ENCODE measurements at places on chromosomes 7 and 10.

- no peak for DNase-seq
Measured at GRCh38 chr7:9657257-9657656, 1223.8 kb downstream of the NXPH1 start.

DNA sequence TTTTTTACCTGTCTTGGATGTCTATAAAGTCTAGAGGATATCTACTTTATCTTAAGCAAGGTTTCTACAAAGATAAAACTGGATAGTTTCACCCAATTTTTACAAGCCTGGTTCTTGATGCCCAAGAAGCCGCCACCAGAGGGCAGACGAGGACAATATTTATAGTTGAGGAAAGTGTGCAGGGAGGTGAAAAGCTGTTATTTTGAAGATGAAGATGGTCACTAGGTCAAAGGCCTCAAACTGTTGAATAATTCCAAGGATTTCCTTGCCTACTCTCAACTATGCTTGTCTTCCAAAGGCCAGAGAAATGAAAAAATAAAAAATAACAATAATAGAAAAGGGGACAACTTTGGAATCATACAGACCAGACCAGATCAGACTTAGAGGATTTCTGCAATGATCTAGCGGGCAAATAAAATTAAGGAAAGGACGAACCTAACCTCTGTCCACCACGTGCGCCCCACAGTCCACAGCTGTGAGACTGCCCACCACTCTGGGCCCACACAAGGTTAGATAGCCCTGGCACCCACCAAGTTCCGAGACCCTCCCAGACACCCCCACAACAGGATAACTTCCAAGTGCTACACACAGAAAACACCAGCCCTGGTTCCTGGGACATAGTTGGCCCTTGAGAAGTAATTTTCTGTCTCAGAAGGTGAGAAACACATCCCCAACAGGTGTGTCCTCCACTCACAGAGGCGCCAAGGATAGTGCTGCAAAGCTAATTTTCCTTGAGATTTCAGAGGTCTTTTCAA, 2.8 kb downstream of the PKD1L1 start:
- peak; percentile 76 for DNase-seq

- DNase-seq = no peak
Measured at GRCh38 chr10:86023931-86024280, 342.7 kb downstream of the GRID1 start.

DNA sequence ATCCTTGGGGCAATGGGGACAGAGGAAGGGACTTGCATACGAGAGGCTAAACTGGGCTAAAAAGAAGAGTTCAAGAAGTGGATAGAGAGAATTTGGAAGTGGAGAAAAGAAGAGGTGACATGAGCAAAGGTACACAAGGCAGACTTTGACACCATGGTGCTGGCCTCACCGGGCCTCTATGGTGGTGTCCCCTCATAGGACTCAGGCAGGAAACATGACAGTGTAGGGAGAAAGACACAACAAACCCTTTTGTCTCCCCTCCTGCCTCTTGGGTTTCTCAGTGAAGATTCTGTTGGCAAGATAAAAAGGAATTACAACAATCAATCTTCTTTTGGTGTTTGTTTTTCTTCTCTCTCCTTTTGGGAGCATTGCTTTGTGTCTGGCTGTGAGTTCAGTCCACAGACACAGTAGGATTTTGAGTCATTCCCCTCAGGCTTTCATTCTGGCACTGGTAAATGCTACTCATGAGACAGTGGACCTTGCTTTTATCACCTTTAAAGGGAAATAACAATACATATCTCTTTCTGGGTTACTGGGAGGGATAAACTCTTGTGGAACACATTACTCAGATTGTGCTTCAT, 827.7 kb downstream of the TNS3 start:
- DNase-seq = no peak

- DNase-seq = no peak
Measured at GRCh38 chr10:114259824-114260223, 20.8 kb downstream of the VWA2 start.

- DNase-seq = no peak
Measured at GRCh38 chr10:106815427-106816043, 349.0 kb downstream of the SORCS1 start.

DNA sequence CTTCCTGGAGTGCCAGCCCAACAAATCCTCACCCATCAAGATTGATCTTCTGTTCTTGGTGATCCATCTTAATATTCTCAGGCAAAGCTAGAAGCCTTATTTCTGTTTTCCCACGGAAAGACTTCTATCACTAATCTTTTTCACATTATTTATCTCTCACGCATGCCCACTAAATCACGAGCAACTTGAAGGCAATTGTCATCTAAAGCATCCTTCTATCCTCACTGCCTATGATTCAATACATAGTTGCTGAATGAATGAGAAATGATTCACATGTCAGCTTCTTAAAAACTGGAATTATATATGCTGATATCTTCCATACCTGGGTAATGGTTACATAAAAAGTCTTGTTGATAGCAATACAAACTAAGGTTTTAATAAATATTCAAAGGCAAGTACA, 12.6 kb upstream of the COL1A2 start:
- DNase-seq = no peak

- no peak for DNase-seq
Measured at GRCh38 chr7:3043544-3044371, at the start of gene CARD11. TSS of gene CARD11 (minus strand) at chr7:3043867. CDS start at chr7:2958506, 85,361 bp downstream.

Measured in endothelial cell (in vitro differentiated cells).